ENCODE measurements at places on chromosomes 1 and 21.

DNA sequence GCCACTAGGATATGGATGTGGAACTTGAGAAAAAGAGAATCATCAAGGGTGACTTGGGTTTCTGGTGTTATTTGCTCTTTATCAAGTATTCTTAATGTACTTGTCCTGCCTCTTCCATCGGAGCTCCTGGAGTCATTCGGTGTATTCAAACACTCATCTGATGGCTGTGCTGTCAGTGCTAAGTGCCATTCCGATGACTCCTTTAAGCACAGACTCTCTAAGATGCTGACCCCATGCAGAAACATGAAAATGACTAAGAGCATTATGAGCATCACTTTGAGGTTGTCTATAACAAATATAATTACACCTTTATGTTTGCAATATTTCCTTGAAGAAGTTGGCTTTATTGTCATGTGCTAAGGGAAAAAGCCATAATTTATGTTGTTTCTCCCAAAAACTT, 11.3 kb upstream of the RPL5 start:
- DNase-seq = no peak

GRCh38 chr1:3115275-3116149, 46.5 kb downstream of the PRDM16 start:
- DNase-seq = no peak

DNA sequence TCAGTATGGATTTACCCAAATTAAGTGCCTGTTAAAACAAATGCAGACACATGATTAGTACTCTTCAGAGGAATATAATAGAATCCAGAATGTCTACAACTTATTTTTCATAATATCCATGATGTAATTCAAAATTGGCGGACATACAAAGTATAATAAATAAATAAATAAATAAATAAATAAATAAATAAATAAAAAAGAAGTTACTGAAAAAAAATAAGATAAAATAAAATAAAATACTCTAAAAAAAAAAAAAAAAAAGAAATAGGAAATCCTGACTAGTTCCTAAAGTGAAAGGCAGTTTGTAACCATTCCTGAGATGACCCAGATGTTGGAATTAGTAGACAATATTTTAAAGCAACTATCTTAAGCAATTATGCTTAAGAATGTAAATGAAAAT, 219.0 kb upstream of the SPAG17 start:
- DNase-seq = no peak

DNA sequence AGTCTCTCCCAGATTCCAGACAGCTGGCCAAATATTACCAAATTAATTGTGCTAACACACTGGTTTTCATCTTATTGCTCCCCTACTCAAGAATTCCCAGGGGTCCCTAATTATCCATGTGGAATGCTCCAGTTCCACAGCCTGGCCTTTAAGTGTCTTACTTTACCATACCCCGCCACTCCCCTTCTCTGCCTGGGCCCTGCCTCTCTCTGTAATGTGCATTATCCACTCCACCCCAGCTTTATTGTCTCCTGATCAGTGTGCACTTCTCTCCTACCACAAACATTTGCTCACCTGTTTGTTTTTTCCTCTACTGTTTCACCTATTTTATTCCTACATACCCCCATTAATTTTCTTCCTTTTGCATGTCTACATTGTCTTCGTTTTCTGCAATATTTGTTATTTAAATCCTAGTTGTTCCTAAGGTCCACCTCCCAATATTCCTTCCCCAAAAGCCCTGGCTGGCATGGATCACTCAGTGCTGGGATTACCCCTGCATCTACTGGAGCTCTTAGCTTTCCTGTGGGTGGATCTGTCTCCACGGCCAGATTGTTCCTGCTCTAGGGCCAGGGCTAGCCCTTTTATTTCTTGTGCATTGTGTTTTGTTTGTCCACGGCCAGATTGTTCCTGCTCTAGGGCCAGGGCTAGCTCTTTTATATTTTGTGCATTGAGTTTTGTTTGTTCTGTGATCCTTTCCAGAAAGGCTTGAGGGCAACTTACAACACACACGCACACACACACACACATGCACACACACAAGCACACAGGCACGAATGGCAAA, 33.4 kb upstream of the ATP1B1 start:
- DNase-seq = no peak

DNA sequence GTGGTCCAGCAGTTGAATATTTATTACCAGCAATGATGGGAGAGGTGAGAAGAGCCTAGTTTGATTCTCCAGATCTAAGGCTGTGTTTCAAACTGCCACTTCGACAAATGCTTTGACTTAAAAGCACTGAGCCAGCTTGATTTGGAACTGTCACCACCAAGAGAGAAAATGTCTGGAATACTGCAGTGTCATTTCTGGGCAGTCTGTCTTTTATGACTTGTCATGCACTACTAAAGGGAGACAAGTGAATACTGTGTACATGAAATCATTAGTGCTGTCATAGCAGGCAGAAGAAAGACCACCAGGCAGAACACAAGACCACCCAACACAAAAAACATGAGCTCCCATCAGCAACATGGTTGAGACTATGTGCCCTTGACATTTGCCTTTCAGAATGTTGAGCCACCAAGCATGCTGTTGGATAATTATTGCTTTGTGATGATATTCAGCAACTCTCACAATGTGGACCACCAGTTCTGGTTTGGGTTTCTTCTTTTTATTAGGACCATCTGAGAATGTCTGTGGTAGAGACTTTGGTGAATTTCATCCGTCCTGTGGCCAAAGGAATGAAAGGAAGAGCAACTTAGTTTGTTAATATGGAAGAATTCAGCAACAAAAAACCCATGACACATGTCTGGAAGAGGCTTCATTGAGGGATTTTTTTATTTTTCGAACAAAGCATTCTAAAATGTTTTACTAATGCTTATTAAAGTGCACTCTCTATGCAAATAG, 125.8 kb downstream of the NTMT2 start:
- DNase-seq = no peak

DNA sequence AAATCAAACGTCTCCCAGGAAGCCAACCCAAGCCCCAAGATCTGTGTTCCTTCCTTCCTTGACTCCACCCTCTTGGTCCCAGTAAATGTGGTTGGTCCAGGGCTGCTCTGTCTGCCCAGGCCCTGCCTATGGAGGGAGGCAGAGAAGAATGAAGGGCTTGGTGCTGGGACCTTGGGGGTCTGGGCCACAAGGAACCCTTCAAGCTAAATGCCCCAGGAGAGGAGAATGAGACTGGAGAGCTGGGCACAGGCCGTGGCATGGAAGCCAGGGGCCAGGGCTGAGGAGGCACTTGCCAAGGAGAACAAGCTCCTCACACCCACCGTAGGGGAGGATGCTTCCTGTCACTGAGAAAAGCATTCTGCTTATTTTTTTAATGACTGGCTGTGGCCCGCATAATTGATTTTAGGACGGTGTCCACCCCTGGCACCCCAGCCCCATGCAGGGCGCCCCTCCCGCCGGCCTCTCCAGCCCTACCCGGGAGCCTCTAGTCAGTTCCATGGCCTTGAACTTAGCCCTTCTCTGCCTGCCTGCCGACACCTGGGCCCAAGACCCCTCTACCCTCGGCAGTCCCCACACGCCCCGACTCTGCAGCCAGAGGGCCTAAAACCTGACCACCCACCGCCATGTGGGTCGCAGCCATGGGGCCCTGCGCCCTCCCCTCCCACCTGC, 889 bp downstream of the CLEC20A start:
- no peak for DNase-seq

GRCh38 chr1:41359211-41360073, 1.8 kb upstream of the FOXO6 start:
- DNase-seq = no peak

- DNase-seq = no peak
These were observed 106.8 kb downstream of the CRYAA start for GRCh38 chr21:43275421-43276211.

- DNase-seq = no peak
These were observed 37.8 kb downstream of the FRRS1 start for GRCh38 chr1:99728494-99729235.

- no peak for DNase-seq
These were observed 29.7 kb downstream of the SCCPDH start for GRCh38 chr1:246753670-246754535.
